ENCODE measurements at places on chromosomes 6 and 20. TPM values are rescaled to one million over a fixed set of nuclear protein-coding genes. Genes with fewer than 3 reads are reported as not detected.

DNA sequence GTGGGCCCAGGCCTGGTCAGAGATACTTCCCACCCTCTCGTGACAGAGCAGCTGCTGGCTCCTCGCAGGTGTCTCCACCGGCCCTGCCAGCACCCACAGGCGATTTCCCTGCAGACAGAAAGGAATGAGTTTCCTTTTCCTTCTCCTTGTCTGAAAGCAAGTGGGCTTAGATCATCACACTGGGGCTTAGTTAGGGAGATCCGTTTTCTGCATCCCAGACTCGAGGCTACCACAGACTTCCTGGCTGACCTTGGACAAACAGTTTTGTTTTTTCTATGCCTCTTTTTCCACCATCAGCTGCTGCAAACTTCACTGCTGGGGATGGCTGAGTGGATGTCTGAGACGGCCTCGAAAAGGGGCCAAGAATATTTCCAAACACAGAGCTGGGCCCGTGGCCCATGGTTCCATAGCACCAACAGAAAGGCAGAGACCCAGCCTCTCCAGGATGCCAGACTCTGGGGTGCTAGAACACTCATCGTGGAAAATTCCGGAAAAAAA, 86.5 kb downstream of the BANF2 start:
- DNase-seq, result no peak

GRCh38 chr6:76441875-76442274, 369.4 kb upstream of the IMPG1 start:
- no peak for DNase-seq

ERVFRD-1 gene
- polyA plus RNA-seq, result 0.11 TPM

DNA sequence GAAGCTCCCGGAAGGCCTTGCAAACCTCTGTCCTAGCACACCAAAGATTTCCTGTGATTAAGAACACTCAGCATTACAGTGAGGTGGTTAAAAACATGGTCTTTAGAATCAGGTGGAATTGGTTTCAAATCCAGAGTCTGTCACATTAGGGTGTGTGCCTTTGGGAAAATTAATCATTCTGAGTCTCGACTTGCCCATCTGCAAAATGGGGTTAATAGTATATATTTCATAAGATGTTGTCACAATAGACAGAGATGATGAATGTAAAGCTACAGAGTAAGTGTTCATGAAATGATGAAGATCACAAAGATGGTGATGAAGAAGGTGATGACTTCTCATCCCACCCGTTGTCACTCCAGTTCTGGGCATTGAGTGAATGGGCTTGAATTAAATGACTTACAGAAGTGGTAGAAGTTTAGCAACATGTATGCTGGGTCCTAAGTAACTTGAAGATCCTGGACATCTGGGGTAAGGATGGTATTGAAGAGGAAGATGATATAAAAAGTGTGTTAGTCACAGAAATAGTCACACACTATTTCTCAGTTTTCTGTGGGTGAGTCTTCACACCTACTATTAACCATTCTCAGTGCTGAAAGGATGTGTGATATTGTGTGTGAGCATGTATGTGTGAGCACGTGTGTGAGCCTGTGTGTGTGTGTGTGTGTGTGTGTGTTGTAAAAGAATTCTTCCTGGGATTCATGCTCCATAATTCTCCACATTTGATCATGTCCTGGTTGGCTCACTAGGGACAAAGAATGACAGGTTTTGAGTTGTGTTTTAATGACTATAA, 28.0 kb upstream of the NEDD9 start:
- DNase-seq, result no peak

DNA sequence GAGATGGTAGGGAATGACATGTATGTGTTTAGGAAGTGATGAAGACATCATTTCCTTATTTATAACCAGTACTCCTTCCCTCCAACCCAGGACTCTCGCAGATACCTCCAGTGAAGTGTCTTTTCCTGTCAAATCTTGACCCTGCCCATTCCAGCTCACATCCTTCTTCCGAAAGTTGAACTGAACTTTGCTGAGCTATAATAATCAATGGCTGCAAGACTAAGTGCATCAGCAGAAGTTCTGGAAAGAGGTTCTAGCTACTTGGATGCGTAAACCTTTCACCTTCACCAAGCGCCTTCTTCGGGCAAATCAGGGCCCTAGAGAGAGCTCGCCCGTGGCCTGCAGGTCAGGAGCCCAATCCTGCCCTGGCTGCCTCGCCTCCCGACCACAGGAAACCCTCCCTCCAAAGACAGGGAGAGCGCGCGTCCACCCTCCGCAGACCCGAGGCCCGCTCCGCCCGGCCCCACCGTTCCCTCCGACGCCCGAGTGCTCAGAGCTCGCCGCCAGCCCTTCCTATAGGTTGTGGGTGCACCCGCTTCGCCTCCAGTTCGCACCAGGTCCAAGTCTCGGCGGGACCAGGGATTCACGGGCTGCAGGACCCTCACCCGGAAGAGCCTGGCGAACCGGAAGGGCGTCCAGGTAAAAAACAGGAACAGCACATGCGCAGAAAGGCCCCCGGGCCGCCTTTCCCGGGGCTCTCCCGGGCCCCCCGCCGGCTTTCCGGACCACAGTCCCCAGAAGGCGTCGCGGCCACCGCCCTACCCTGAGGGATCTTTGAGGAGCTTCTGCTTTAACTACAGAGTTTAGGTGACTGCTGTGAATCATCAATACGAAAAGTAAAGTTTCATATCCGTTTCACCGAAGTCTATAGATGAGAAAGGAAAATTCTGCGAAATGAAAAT, at the start of gene ZNF334:
Gene ZNF334 (minus strand): TSS at position 617 of the 902 bp plus-strand sequence. CDS start 1,457 bp downstream, outside the sequence.
- peak; percentile 50 for DNase-seq

Data from left renal cortex interstitium (tissue), 4 donors.